ENCODE measurements at places on chromosomes 1 and 21.

DNA sequence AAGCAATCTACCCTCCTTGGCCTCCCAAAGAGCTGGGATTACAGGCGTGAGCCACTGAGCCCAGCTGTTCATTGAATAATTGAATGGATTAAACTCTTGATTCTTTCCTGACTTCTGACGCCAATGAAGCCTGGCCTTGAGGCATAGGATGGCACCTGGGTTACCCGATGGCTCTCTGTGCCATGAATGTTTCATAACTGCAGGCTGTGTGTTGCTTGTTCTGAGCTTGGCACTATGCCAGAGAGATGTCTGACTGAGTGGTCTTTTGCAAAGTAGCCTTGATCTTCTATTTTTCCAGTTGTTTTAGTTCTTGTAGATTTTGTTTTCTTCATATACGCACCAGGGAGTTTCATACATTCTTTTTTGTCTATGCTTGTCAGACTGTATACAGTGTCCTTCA is 38.5 kb upstream of the AK4 start:
- no peak for DNase-seq

- no peak for DNase-seq
Measured at GRCh38 chr21:28805885-28806284, 186.8 kb downstream of the LTN1 start.

DNA sequence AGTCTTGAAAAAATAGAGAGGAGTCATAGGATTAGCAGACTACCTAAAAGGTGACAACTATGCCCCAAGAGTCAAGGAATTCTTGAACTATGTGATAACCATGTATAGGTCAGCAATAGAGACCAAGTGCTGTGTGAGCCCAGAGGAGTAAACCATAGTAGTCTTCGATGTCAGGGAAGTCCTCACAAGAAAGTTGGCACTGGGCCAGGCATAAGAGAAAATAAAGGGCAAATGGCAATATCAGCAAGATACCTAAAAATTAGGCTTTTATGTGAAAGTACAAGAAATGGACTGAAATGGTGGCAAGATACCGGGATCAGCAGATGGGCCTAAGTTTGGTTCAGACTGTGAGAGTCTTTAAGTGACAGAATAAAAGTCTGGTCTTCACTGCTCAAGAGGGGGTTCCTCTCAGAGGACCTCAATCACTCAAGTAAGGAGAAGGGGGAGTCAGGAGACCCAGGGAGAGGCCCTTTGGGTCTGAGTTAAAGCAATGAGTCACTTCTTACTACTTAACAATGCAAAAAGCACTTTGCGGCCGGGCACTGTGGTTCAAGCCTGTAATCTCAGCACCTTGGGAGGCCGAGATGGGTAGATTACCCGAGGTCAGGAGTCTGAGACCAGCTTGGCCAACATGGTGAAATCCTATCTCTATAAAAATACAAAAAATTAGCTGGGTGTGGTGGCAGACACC is 95.0 kb downstream of the TEX35 start:
- peak; percentile 20 for DNase-seq

DNA sequence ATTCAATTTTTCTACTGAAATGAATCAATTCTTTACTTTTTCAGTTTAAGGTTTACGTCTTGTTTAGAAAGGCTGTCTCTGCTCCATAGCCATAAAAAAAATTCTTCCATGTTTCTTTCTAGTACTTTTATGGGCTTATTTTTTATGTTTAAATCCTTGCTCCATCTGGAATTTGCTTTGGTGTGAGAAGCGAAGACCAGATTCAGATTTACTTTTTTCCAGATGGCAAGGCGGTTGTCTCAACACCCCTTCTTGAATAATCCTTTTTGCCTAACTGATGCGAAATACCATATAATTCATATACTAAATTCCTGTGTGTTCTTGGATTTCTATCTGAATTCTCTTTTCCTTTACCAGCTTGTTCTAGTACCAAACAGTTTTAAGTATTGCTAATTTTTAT is 101.5 kb downstream of the C1orf94 start:
- no peak for DNase-seq

- DNase-seq, result no peak
Measured at GRCh38 chr1:240462766-240463395, 149.1 kb downstream of the GREM2 start.

DNA sequence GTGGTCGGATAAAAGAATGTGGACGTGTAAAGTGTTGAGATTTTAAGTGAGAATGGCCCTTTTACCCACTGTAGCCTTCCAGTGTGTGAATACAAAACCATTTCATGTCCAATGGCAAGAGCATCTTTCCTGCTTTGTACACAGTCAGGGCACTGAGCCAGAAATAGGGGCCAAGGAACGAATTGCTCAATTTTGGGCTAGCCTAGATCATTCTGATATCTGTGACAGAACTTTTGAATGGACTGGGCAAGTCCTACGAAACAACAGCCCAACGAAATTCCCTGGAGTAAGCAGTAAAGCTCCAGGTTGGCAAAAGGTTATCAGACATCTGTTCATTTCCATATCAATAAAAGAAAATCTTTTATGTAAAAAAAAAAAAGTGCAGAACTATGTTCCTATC is 5.5 kb downstream of the KIF26B start:
- no peak for DNase-seq

GRCh38 chr1:109193653-109194590 is 19.8 kb upstream of the SARS1 start:
- peak; percentile 20 for DNase-seq

- no peak for DNase-seq
Measured at GRCh38 chr1:216627252-216627651, 96.0 kb downstream of the ESRRG start.

DNA sequence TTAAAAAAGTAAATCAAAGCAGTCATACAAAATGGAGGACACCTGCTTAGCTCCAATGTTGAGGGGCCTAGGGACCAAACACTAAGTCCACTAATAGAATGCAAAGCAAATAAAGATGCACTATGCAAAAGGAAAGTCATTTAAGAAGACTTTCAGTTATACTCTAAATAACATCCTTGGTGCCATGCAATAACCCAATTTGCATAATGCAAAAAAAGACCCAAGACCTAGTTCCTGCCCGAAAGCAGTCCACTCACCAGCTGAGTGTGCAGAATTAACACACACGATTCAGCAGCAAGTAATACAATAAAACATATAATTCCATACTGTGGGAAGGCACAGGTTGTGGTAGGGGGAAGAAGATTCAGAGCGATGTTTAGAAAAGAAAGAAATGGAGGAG is 101.8 kb downstream of the TGFBR3 start:
- no peak for DNase-seq

GRCh38 chr1:157494093-157494492 is 58.2 kb downstream of the FCRL5 start:
- no peak for DNase-seq

DNA sequence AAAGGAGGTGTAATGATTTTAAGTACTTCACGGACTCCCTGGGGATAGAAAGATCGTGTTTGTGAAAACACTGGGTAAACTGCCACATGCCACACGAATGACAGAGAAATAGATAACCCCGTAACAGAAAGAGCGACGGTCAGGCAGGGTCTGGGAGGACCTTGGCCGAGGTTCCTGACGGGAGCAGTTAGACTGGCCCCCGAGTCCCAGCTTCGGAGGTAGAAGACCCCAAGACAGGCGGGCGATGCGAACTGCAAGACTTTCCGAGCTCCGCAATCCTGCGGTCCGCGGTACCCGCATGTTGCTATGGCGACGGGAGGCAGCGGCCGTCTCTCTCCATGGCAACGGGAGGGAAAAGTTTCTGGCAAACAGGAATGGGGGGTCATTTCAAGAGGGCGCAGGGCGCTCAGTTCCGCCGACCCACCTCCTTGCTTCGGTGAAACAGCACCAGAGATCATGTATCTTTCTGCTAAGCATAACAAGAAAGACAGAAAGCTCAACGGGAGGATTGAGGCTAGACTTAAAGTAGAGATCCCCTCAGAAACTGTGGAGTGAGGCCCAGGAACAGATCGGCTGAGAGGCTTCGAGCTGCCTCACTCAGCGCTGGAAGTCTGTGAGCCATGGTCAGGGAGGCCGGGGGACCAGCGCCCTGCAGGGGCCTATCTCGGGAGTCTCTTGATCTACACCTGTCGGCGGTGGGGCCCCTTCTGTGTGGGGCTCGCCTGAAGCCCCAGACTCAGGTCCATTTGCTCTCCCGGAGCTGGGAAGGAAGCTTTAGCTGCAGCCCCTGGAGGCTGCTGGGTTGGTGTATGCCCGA is 685 bp upstream of the SYT6 start:
- DNase-seq, result no peak

- no peak for DNase-seq
Measured at GRCh38 chr1:51799372-51799771, 79.2 kb downstream of the NRDC start.

DNA sequence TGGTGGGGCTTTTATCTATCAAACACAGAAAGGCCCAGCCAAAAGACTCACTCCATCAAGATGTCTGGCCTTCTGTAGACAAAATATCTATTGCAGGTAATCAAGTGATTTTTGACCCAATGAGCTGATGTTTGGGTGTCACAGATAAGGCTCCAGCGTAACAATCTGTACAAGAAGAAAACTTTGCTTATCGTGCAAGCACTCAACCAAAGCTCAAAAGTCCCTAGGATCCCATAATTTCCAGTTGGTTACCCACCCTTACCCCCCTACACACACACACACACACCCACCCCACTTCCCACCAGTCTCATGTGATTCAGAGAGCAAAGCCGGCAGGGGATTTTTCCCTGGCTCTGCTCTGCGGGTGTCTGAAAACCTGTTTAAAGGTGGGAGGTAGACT is 5.8 kb downstream of the ITPKB start:
- DNase-seq, result no peak

DNA sequence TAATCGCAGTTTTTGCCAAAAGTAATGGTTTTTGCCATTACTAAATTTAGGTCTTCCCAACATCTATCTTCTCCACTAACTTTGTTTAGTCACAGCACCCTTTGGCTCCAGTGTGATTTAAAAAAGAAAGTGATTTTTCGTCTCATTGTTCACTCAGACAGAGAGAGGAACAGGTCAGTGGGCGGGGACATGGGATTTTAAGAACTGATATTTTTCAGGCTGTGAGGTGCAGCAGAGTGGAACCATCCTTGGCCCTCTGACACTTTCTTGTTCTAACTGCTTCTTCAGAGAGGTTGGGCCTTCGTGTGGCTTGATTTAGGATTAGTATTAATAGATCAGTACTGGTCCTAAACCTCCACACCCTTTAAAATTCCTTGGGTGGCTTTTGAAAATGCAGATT is 38.8 kb downstream of the CASQ2 start:
- DNase-seq, result no peak

- DNase-seq, result no peak
Measured at GRCh38 chr1:12649971-12650421, 6.1 kb downstream of the AADACL4 start.

DNA sequence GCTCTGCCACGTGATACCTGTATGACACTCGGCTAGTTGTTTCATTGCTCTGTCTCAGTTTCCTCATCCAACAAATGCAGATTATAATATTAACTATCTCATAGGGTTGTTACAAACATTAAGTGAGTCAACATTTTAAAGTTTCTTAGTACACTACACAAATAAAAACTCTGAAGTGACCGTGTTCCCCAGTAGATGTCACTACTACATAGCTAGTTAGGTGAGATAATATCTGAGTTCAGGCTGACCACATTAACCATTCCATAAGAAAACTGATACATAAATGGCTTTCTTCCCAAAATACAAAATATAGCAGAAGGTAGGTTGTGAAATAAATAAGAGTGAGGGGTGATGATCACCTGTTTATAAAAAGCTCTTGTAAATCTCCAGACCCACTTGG is 214.1 kb downstream of the NUF2 start:
- peak; percentile 31 for DNase-seq

DNA sequence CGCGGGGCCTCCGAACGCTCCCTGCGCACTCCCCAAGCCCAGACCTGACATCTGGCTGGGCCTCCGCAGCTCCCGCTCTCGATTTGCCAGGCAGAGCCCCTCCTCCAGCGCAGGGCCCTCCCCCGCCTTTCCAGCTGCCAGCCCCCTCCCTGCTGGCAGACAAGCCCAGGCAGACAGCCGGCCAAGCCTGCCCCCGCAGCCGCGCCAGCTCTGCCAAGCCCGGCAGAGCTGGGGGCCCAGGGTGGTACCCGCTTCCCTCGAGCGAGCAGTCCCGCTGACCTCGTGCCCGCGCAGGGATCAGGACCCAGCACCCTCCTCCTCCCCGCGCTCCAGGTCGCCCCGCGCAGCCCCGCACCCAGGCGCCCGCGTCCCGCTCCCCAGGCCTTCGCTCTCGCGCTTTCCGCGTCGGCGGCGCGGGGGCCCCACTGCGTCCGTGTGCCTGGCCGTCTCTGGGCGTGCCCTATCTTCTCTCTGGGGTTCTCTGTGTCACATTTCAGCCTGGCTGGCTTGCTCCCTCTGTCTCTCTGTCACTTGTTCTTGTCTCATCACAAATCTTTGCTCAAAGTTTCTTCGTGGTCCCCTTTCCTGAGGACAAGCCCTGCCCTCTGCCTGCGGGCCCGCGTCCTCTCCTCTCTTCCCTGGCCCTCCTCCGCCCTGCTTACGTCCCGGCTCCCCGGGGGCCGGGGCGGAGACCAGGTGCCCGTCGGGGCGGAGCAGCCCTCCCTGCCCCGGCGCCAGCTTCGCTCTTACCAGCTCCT is 580 bp downstream of the INKA2 start:
- DNase-seq, result peak; percentile 54

DNA sequence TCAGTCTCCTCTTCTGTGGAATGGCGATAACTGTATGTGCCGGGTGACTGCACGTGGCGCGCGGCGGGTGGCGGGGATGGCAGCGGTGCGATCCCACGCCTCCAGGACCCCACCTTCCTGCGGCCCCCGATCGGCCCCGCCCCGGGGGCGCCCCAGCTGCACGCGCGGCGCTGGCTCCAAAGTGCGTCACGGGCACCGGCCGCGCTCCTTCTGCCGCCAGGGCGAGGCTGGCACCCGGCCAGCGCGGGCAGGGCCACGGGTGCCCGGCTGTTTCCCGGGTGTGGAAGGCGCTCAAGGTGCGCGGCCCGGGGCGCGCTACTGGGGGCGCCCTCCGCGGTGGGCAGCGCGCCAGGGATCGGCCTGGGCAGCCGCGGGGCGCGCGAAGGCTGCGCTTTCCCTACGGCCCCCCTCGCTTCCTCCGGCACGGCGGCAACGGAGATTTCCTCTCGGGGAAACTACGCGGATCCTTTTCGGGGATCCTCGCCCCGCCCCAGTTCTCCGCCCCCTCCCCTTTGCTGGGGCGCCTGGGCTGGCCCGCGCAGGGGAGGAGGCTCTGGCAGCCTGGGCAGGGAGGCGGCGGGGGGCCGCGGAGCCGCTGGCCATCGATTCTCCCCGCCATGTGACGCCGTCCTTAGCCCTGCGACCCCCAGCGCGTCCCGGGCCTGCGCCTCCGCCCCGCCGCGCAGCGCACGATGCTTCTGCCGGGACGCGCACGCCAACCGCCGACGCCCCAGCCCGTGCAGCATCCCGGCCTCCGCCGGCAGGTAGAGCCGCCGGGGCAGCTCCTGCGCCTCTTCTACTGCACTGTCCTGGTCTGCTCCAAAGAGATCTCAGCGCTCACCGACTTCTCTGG is at the start of gene EVA1C:
Gene EVA1C (plus strand): TSS at position 545 of the 853 bp plus-strand sequence. CDS start 148 bp downstream, at position 693.
- no peak for DNase-seq

DNA sequence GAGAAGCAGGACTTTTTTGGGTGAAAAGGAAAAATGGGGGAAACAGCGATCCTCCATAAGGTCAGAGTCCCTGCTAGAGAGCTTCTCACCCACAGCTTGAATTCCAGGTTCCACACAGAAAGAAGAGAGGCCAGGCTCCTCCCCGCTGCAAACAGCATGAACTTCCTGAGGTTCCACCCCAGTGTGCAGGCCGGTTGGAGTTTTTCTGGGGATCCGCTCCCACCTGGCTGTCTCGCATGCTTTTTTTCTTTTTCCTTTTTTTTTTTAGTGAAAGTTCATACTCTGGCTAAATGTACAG is 595.1 kb upstream of the ZP4 start:
- DNase-seq, result no peak

Measured in MM.1S (cell line).